Hematopoietic multipotent progenitor cell (in vitro differentiated cells): ENCODE measurements at places on chromosomes 6 and 20. TPM values are rescaled to one million over a fixed set of nuclear protein-coding genes. Genes with fewer than 3 reads are reported as not detected.

OSTM1 gene
- total RNA-seq: 17.0 TPM

ABHD16B gene
- 0.27 TPM for total RNA-seq

GNAS-AS1 gene
- under 0.01 TPM for total RNA-seq

GTSF1L gene
- total RNA-seq: not detected

LEMD2 gene
- total RNA-seq: 30.4 TPM

CD109 gene
- total RNA-seq: 22.1 TPM

SFT2D1 gene
- 34.2 TPM for total RNA-seq

CNKSR3 gene
- 2.4 TPM for total RNA-seq

ERVFRD-1 gene
- total RNA-seq: under 0.01 TPM

MDFI gene
- total RNA-seq: not detected

GFRAL gene
- total RNA-seq: not detected

DDO gene
- 4.6 TPM for total RNA-seq

PLAGL1 gene
- total RNA-seq: 42.8 TPM

- DNase-seq: no peak
Observed at GRCh38 chr6:14943116-14943515, 302.8 kb upstream of the JARID2 start.

DNA sequence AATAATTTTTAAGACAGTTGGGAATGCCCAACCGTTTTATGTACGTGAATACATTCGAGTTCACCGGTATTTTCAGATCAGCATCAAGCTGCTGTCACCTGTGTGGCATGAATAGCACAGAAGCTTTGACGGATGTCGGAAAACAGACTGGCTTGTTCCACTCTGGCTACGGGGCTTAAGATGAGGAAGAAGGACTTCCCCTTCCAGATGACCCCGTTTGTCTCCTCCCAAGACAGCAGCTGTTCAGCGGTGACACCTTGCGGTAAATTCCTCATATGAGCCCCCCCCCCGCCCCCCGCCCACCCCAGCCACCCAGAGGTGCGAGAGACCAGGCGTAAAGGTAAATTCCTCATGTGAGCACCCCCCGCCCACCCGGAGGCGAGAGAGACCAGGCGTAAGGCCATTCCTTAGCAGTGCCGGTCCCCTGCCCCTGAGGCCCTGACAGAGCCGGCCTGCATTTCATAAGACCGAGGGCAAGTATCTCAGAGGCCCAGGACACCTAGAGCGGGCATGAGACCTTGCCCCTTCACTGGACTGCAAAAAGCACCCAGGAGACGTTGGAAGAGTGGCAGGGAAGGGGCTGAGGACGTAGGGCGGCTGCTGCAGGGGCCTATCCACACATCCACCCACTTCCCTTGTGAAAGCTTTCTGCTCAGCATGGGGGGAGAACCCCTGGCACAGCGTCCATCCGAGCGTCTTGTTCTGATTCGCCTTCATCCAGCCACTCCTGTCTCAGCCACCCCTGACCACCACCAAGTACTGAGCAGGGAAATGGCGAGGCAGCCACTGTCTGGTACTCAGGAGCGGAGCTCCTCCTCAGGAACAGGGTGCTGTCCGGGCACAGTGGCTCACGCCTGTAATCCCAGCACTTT lies 7.3 kb upstream of the PCMTD2 start:
- DNase-seq: no peak

GRCh38 chr20:50980071-50980681 lies 21.6 kb downstream of the MOCS3 start:
- DNase-seq: no peak

- no peak for DNase-seq
Observed at GRCh38 chr6:31657406-31658157, 1.9 kb downstream of the APOM start.

- no peak for DNase-seq
Observed at GRCh38 chr20:22700367-22700766, 116.0 kb upstream of the FOXA2 start.

DNA sequence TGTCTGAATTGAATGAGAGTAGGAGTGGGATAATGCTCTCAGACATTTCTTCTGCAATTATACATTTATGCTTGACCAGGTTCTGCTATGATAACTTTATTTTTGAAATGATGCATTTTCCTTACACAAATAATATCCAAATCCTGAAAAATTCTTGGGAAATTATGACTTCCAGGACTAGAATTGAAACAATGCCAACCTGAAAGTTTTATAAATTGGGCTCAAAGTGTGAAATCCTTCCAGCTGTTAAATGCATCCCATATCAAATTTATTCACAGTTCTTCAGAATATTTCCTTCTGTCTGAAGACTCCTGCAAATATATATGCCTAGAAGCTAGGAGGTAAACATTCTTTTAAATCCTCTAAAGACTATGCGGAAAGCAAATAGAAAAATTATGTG lies 155.7 kb upstream of the EYA4 start:
- no peak for DNase-seq

- DNase-seq: no peak
Observed at GRCh38 chr6:95084867-95085266, 492.5 kb upstream of the MANEA start.

DNA sequence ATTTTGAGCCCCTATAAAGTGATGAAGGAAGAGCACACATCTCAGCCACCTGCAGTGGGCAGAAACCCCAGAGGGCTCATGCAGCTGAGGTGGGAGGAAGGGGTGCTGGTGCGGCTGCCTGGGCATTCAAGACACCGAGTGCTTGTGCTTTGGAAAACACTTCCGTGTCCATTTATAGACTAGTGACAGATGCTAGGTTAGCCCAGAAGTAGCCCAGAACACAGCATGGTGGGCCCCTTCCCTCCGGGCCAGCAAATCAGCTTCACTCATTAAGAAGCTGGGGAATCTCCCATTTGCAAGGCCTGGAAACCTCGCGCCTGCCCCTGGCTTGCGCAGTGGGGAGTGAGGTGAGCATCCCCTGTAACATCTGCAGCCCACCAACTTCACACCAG lies 12.9 kb downstream of the BEND3 start:
- DNase-seq: no peak

GRCh38 chr6:139758209-139758611 lies 383.8 kb upstream of the CITED2 start:
- DNase-seq: no peak

GRCh38 chr6:133631421-133631820 lies 257.5 kb upstream of the TCF21 start:
- no peak for DNase-seq

DNA sequence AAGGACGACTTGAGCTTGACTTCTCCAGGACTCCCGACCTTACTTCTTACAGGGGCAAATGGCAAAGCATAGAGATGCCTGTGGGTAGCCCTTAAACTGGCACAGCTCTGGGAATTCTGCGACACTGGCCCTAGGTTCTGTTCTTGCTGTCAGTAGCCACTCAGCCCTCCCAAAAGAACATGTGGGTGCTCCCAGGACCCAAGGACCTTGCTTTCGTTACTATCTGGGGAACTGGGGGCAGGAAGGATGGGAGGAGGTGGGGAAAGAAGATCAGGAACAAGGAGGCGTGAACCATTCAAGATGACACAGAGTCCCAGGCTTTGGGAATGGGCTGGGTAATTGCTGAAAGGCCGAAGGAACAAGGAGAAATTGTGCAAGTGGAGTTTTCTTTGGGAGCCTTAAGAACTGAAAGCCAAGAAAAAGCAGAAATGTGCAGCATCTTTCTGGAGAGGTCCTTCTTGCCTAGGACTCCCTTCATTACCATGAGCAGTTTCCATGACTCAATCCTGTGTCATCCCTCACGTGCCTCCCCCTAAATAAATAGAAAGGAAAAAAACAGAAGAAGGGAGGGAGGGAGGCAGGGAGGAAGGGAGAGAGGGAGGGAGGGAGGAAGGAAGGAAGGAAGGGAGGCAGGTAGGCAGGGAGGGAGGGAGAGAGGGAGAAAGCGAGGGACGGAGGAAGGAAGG lies 284.6 kb upstream of the FOXQ1 start:
- no peak for DNase-seq

- DNase-seq: no peak
Observed at GRCh38 chr20:59270380-59270779, 30.0 kb upstream of the EDN3 start.

DNA sequence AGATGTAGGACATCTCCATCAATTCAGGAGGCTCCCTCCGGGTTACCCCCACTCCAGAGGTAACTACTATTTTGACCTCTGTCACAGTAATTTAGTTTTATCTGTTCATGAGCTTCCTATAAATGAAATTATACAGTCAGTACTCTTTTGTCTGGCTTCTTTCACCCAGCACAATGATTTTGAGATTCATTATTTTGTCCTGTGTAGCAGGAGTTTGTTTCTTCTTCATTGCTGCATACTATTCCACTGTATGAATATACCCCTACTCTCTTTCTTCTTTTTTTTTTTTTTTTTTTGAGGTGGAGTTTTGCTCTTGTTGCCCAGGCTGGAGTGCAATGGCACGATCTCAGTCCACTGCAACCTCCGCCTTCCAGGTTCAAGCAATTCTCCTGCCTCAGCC lies 11.8 kb upstream of the AP5S1 start:
- no peak for DNase-seq

DNA sequence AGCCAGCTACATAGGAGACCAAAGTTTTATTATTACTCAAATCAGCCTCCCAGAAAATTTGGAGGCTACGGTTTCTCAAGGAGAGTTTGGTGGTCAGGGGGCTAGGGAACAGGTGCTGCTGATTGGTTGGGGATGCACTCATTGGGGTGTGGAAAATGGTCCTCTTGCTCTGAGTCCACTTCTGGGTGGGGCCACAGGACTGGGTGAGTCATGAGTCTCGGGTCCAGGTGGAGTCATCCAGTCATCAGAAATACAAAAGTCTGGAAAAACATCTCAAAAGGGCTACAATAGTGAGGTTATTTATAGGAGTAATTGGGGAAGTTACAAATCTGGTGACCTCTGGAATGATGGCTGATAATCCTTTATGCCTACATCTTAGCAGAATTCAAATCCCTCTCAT lies 54.3 kb upstream of the SLC22A16 start:
- DNase-seq: no peak

DNA sequence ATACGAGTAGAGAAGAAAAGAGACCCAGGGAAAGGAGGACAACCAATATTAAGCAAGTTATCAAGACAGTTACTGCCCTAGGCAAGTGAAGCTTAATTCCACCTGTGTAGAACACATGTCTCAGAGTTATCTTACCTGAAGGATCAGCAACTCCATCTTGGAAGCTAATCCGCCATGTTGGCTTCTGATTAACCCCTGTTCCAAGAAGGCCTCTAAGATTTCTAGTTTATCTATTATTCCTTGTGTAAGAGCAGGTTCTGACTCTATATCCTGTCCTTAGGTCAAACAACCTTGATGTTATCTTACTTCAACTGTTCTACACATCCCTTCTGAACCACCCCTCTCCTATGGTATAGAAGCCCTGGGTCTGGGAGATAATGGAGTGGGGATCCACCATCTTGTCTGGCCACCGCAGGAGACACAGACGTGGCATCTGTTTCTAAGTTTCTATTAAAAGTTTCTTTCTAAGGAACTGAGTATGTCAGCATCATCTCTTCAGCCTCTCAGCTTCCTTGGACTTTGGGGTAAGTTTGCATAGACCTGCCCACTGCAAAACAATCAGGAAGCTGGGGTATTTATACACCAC lies 27.7 kb upstream of the PTPN1 start:
- DNase-seq: no peak

- DNase-seq: no peak
Observed at GRCh38 chr6:21447987-21448386, 145.6 kb upstream of the SOX4 start.

DNA sequence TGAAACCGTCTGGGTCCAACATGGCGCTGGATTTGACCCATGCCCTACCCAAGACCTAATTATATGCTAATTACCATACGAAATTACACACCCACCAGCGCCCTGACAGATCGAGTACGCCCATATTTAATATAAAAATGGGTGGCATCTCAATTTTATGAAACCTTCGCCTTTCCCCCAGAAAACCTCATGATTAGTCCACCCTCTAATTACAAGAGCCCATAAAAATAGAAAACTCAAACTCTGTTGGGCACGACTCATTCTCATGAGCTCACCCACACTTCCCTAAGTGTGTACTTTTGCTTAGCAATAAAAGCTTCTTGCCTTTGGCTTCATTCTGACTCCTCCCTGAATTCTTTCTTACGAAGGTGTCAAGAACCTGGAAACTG lies 136.4 kb downstream of the OR2B2 start:
- DNase-seq: no peak

GRCh38 chr6:147566244-147566898 lies 57.9 kb downstream of the SAMD5 start:
- no peak for DNase-seq

DNA sequence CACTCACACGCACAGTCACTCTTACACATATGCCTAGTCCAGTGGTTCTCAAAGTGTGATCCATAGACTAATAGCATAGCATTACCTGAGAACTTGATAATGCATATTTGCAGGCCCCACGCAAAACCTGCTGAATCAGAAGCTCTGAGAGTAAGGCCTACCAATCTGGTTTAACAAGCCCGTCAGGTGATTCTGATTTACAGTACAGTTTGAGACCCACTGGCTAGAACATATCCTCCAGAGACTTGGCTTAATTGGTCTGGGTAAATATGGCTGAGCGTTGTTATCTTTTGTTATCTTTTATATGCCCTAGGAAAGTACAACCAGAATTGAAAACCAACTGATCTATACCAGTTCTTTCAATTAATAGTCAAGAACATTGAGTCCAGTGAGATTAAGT lies 9.6 kb downstream of the TSPYL4 start:
- no peak for DNase-seq

DNA sequence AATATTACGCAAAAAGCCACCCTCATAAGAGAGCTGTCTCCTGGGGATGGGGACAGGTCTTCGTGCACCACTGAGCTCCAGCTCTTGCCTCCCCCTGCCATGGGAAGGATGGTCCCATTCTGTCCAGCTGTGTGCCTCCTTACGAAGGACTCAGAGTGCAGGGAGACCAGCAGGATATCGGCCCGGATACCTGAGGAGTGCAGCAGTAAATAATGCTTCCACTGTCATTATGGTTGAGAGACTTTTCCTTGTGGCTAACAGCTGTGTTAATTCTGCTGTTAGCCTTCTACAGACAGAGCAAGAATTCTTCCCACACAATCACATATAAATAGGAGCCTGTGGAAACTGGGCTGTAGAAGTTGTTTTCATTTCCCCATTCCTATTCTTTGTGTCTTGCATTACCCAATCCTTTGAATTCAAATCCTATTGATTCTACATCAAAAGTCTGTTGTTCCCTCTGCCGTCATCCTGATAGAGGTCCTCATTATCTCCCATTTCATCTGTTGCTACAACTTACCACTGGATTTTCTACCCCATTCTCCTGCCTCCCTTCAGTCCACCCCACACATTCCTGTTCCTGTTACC lies 364.6 kb upstream of the SOX4 start:
- no peak for DNase-seq

DNA sequence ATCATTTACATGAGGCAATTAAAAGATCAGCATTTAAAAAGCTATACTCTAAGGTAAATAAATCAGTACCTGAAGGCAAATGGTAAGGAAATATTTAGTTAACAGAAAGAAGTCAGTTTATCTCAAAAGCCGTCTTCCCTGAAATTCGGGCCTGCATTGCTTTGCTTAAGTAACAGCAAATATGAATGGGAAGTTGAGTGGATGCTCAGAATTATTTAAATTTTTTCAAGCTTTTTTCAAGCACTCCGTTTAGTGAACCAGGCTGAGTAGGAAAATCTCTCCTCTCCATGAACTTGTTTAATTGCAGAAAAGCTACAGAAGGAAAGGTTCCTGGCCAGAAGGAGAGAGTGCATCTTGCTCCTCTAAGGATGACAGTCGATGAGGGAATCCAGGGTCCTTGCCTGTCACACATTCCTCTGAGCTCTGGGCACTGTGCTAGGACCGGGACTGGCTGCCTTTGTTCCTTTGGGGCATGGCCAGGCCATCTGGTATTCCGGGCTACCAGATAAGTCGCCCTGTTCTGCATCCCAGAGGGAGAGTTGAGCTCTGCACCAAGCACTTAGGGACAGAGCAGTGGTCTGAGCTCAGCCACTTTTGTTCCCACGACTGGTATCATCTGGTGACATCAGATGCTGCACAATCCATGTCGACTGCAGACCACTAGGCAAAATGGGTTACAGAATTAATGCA lies 77.6 kb downstream of the RIN2 start:
- DNase-seq: no peak
